ENCODE measurements at places on chromosomes 4 and X. TPM values are rescaled to one million over a fixed set of nuclear protein-coding genes. Genes with fewer than 3 reads are reported as not detected.

GRCh38 chrX:7261672-7262332 lies 113.8 kb upstream of the PUDP start:
- DNase-seq: no peak
- no peaks in the 10 kb centered on the region for H3K36me3 ChIP-seq
- H3K4me1 ChIP-seq: no peaks in the 10 kb centered on the region
- no peak overlapping the region for H3K4me3 ChIP-seq
- H3K27me3 ChIP-seq: no peaks in the 10 kb centered on the region

- H3K36me3 ChIP-seq: peaks cover 68% of the 10 kb centered on the region
- H3K27ac ChIP-seq: peak overlapping the region; percentile 94
- no peaks in the 10 kb centered on the region for H3K27me3 ChIP-seq
- H3K4me3 ChIP-seq: no peak overlapping the region
Measured at GRCh38 chr4:74376888-74377483, 12.0 kb downstream of the EREG start.

GRCh38 chrX:106905064-106905708 lies 2.0 kb upstream of the RIPPLY1 start:
- no peak for DNase-seq
- no peaks in the 10 kb centered on the region for H3K4me1 ChIP-seq
- H3K27ac ChIP-seq: no peak overlapping the region
- no peak overlapping the region for H3K4me3 ChIP-seq
- no peaks in the 10 kb centered on the region for H3K27me3 ChIP-seq

GRCh38 chrX:31708116-31708515 lies 636.3 kb upstream of the FTHL17 start:
- no peaks in the 10 kb centered on the region for H3K36me3 ChIP-seq
- DNase-seq: no peak
- no peaks in the 10 kb centered on the region for H3K4me1 ChIP-seq
- H3K27me3 ChIP-seq: no peaks in the 10 kb centered on the region
- H3K4me3 ChIP-seq: no peak overlapping the region

DNA sequence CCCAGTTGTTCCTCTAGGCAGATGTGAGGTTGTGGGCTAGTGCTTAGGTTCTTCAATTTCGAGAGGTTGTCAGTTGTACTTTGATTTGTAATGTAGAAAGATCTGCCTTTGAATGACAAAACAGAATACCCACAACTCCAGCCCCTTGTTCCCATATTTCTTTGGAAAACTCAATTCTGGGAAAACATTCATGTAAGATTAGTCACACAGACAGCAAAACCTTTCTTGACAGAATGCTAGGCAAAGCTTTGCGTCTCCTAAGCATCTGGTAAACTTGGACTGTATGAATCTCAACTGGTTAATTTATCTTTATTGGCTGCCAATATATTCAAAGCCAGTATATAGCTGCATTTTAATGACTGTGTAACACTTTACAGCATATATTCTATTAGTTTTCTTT lies 34.9 kb downstream of the NOCT start:
- H3K4me3 ChIP-seq: no peak overlapping the region
- H3K27ac ChIP-seq: no peak overlapping the region
- no peak for DNase-seq

DNA sequence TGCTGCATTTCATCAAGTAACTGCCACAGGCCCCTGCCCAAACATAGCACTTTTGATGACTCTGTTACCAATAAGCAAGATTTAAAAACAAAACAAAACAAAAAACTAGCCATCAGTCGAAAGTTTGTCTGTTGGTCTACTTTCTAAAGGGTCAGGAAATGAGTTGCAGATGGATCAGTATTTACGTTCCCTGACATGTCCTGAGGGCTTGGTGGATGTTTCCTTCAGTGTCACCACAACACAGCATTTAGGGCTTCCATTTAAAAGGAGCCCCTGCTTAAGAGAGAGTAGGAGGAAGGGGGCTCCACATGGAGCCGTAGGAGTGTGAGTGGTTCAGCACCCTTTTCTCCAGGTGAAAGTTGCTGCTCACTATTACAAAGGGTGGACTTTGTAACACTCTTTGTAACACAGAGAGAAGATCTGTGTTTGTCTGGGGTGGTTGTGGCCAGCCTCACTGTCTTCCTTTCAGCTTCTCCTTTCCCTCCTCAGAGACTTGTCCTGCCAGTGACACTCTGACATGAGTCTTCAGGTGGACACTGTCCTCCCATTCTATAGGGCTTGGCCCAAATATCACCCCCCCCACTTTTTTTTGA lies 167.5 kb upstream of the PDE5A start:
- no peaks in the 10 kb centered on the region for H3K27me3 ChIP-seq
- no peak overlapping the region for H3K4me3 ChIP-seq
- no peaks in the 10 kb centered on the region for H3K4me1 ChIP-seq
- no peaks in the 10 kb centered on the region for H3K36me3 ChIP-seq
- no peak overlapping the region for H3K27ac ChIP-seq
- no peak for DNase-seq

- DNase-seq: no peak
- H3K4me3 ChIP-seq: no peak overlapping the region
- no peaks in the 10 kb centered on the region for H3K27me3 ChIP-seq
Measured at GRCh38 chrX:8820910-8821527, 19.8 kb upstream of the FAM9A start.

DNA sequence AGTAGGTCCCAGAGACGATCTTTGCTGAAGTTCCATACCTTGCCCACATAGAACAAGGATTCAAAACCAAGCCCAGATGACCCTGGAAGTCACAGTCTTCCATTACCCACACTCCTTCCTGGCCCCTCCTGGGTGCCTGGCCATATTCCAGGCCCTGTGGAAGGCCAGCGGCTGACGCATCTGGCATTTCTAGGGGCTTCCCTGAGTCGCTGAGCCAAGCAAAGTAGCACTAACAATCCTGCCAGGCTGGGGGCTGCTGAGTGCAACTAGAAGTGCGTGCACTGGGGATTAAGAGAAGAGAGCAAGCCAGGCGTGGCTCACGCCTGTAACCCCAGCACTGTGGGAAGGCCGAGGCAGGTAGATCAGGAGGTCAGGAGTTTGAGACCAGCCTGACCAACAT lies 175.2 kb upstream of the CPEB2 start:
- no peaks in the 10 kb centered on the region for H3K4me1 ChIP-seq
- no peak for DNase-seq

GRCh38 chrX:120794525-120794975 lies 81.1 kb downstream of the CT47B1 start:
- no peak overlapping the region for H3K4me3 ChIP-seq
- H3K36me3 ChIP-seq: no peaks in the 10 kb centered on the region
- H3K27ac ChIP-seq: no peak overlapping the region
- no peak for DNase-seq
- peaks cover 5% of the 10 kb centered on the region for H3K4me1 ChIP-seq

The ITIH6 gene
- total RNA-seq: not detected

GRCh38 chr4:184850431-184851199 lies 24.8 kb upstream of the ACSL1 start:
- no peaks in the 10 kb centered on the region for H3K4me1 ChIP-seq
- H3K27ac ChIP-seq: no peak overlapping the region
- no peak overlapping the region for H3K4me3 ChIP-seq
- no peaks in the 10 kb centered on the region for H3K36me3 ChIP-seq

The PDZD4 gene
- 0.30 TPM for total RNA-seq

DNA sequence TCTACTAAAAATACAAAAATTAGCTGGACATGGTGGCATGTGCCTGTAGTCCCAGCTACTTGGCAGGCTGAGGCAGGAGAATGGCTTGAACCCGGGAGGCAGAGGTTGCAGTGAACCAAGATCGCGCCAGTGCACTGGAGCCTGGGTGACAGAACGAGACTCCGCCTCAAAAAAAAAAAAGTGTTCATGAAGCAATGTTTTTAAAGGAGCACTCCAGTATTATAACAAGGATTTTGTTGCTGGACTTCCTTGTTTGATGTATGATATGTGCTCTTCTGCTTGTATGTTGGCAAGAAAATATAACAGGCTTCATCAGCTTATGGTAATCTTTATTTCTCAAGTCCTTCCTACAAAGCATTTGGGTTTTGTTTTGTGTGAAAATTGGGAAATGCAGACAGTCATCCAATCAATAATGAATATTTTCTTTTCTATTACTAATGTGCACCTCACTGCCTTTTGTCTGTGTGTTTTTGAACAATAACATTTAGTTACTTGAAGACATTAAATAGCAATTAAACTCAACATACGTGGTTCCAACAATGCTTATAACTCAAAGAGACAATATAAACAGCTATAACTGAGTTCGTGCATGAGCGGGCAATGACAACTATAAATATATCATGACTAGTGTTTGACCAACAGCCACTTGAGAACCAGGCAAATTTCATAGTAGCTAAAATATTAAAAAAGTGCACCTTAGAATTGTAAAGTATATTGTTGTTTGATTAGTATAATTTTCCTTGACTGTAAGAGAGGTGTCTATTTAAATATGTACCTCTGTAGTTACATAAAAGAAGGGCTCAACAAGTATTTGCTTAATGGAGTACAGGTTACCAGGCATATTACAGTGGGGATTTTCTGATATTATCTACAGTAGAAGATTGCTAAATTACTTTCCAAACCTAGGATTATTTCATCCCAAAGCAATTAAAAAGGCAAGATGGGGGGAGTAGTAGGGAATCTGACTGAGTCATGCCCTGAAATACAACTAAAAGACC lies 210.7 kb downstream of the PPP3CA start:
- peak overlapping the region; percentile 98 for H3K27ac ChIP-seq
- H3K27me3 ChIP-seq: no peaks in the 10 kb centered on the region
- H3K4me3 ChIP-seq: peak overlapping the region; percentile 44
- no peak for DNase-seq
- peaks cover 66% of the 10 kb centered on the region for H3K4me1 ChIP-seq
- no peaks in the 10 kb centered on the region for H3K36me3 ChIP-seq

DNA sequence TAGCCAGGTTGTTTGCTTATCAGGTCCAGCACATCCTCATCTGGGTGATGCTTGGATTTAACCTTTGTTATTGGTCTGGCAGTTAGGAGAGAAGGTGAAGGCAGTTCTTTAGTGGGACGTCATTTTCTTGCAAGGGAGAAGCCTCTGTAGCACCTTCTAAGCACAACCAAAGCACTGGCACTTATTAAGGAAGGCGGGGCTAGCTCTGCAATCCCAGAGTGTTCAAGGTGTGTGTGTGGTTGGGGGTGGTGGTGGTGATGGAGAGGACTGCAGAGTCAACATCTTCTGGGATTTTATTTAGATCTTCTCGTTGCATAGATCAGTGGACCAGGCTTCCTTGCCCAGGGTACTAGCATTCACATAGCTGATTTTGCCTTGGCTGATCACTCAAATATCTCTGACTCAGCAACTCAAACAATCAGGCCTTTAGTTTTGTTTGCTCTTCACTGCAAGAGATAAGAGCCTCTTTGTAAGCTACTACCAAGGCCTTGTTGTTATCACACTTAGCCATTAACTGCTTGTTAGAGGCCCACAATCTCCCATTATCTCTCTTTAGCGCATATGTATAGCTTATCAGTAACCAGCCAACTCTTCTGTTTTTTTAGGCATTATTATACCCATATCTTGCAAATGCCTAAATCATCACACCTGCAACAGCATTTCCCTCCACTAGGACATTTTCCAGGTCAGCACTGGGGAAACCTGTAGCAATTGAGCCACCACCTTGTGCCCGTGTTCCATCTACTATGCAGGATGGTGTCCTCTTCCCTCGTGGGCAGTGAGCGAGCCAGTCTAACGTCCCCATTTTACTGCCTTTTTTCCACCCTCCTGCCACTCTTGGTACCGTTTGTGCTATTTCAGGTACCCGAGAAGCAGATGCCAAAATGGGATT lies 36.5 kb upstream of the LINC00632 start:
- H3K4me1 ChIP-seq: no peaks in the 10 kb centered on the region

GRCh38 chr4:106473515-106473914 lies 104.9 kb upstream of the GIMD1 start:
- H3K36me3 ChIP-seq: no peaks in the 10 kb centered on the region
- no peak overlapping the region for H3K4me3 ChIP-seq
- H3K27me3 ChIP-seq: no peaks in the 10 kb centered on the region
- H3K27ac ChIP-seq: no peak overlapping the region
- no peak for DNase-seq

DNA sequence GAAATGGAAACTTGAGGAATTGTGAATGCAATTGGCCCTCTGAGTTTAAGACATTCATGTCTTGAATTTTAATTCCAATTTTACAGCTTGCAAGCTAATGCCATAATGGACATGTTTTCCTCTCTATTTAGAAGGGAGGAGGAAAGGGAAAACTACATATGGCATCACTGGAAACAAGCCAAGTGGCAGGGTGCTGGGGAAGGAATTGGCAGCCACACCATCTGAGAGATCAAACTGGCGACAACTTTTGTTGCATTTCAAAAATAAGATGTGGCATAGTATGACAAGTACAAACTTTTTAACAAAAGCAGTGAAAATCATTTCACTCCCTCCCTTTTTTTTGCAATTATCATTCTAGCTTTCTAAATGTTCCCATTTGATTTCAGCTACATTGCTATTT lies 615.6 kb downstream of the CENPC start:
- H3K4me3 ChIP-seq: no peak overlapping the region
- H3K36me3 ChIP-seq: no peaks in the 10 kb centered on the region
- no peaks in the 10 kb centered on the region for H3K4me1 ChIP-seq
- no peaks in the 10 kb centered on the region for H3K27me3 ChIP-seq
- DNase-seq: no peak

DNA sequence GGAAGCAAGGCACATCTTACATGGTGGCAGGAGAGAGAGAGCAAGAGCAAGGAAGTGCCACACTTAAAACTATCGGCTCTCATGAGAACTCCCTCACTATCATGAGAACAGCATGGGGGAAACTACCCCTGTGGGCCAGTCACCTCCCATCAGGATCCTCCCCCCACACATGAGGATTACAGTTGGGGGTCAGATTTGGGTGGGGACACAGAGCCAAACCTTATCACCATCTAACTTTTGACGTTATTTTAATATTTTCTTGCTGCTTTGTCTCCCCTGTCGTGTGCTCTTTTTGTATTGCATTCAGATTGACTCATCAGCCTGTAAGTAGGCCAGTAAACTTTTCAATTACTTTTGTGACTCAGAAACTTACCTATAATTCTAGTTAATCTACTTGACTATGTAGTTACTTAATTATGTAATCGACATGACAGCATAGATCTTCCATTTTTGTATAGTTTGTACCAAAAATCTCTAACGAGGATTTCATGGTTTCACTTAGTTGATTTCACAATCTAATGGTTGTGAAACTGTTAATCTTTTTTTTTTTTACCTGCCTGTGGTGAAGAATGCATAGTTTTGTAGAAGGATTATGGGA lies 18.3 kb downstream of the STIM2 start:
- no peak for DNase-seq
- H3K4me1 ChIP-seq: no peaks in the 10 kb centered on the region
- no peaks in the 10 kb centered on the region for H3K27me3 ChIP-seq
- H3K36me3 ChIP-seq: no peaks in the 10 kb centered on the region

The PCDH11X gene
- total RNA-seq: not detected

GRCh38 chrX:68748030-68748429 lies 80.8 kb upstream of the EFNB1 start:
- no peak overlapping the region for H3K27ac ChIP-seq
- no peak overlapping the region for H3K4me3 ChIP-seq
- no peaks in the 10 kb centered on the region for H3K27me3 ChIP-seq

- H3K4me1 ChIP-seq: no peaks in the 10 kb centered on the region
- DNase-seq: no peak
Measured at GRCh38 chrX:9747644-9748043, 18.0 kb downstream of the GPR143 start.

The SLC4A4 gene
- total RNA-seq: 0.30 TPM

The SUPT20HL2 gene
- not detected for total RNA-seq

The NHS gene
- total RNA-seq: 5.7 TPM
